ENCODE measurements at places on chromosomes 5 and 9. TPM values are rescaled to one million over a fixed set of nuclear protein-coding genes. Genes with fewer than 3 reads are reported as not detected.

The LHFPL2 gene
- 7.2 TPM for total RNA-seq

The PCDHB7 gene
- 0.09 TPM for total RNA-seq

The BRD3OS gene
- total RNA-seq = 3.2 TPM

The PDE6A gene
- total RNA-seq = not detected

The C7 gene
- 25.5 TPM for total RNA-seq

The PTGES gene
- not detected for total RNA-seq

The IL3 gene
- total RNA-seq = not detected

The FSD1L gene
- total RNA-seq = 3.6 TPM

The IGIP gene
- total RNA-seq = 4.1 TPM

The KCNN2 gene
- total RNA-seq = 4.6 TPM

- DNase-seq = peak; percentile 49
These were observed 1.7 kb downstream of the TLE1 start for GRCh38 chr9:81687521-81688261.

GRCh38 chr5:129672006-129672405, 75.9 kb upstream of the MINAR2 start:
- DNase-seq = no peak

- no peak for DNase-seq
These were observed 87.2 kb downstream of the ATPSCKMT start for GRCh38 chr5:10162468-10162867.

DNA sequence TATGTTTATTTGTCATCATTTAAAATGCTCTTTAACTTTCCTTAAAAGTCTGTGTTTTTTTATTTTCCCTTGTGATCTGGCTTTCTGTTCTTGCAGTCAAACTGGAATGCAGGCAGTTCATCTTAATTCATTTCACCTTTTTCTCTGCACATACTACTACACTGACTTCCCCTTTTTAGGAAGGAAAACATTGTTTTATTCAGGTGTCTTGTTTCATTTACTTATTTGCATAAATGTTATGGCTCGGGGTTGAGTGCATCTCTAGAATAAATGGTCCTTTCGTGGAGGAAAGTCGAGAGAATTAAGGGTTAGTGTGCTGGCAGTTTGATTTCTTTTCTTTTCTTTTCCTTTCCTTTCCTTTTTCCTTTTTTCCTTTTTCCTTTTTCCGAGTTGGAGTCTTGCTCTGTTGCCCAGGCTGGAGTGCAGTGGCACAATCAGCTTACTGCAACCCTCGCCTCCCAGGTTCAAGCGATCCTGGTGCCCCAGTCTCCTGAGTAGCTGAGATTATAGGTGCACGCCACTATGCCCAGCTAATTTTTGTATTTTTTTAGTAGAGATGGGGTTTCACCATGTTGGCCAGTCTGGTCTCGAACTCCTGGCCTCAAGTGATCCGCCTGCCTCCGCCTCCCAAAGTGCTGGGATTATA, 76.0 kb upstream of the LRRC70 start:
- no peak for DNase-seq

DNA sequence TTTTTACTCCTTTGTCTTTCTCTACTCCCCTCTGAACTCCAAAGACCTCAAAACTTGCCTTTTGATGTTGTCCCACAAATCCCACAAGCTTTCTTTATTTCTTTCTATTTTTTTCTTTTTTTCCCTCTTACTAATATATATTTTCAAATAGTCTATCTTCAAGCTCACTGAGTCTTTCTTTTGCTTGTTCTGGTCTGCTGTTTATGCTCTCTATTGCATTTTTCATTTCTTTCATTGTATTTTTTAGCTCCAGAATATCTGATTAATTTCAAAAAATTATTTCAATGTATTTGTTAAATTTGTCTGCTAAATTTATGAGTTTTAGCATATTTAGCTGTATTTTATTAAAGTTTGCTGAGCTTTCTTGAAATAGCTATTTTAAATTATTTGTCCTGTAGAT, 223.3 kb upstream of the IRX1 start:
- DNase-seq = no peak

GRCh38 chr5:177440211-177440989, 6.2 kb upstream of the PRR7 start:
- no peak for DNase-seq

DNA sequence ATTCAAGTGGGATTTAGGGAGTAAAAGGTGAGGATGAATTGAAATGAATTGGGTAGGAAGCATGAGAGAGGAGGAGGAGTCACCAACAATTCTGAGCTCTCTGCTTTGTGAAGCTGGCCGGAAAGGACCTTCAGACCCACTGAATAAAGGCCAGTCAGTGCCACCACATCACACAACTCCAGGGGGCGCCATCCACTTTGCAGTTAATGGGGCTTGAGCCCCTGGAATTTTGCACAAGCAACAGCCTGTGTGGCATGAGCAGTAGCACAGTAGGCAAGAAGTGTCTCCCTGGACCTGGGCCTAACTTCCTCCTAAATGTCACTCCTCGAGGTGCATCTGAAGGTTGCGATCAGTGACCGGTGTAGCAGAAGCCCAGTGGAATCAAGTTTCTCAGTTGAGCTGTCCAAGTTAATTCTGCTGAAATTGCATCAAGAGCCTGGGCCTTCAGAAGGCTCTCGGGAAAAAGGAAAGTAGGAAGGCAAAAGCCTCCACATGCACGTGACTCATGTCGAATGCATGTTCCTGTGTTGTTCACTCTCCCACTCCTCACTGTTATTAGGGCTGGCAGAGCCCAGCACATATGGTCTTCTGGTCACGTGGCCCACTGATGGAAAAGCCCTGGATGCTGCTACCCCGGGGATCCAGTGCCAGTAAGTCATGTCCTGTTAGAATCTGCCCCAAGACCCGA, 27.8 kb upstream of the GLIS3 start:
- DNase-seq = no peak

DNA sequence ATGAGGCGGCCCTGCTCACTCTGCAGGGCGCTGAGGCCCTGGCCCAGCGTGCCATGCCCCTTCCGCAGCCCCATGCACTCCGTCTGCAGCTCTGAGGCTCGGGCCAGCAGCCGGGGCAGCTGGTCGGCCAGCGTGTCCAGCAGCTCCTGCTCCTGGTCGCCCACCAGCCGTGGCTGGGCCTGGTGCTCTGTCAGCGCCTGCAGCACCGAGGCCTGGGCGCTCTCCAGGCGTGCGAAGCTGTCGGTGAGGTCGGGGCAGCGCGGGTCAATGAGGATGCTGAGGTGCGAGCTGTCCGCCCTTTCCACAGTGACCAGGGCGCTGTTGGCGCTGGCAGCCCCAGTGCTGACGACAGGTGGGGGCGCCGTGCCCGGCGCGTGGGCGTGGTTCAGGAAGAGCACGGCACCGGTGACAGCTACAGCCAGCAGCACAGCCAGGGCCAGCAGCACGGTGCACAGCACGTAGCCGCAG, 9.4 kb downstream of the FIBCD1 start:
- no peak for DNase-seq

DNA sequence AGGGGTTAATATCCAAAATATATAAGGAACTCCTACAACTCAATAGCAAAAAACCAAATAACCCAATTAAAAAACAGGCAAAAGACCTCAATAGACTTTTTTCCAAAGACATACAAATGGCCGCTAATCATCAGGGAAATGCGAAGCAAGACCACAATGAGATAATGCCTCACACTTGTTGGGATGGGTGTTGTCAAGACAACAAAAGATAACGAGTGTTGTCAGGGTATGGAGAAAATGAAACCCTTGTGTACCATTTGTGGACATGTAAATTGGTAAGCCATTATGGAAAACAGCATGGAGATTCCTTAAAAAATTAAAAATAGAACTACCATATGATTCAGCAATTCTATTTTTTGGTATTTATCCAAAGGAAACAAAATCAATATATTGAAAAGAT, 620.2 kb downstream of the ACTL7B start:
- DNase-seq = no peak

DNA sequence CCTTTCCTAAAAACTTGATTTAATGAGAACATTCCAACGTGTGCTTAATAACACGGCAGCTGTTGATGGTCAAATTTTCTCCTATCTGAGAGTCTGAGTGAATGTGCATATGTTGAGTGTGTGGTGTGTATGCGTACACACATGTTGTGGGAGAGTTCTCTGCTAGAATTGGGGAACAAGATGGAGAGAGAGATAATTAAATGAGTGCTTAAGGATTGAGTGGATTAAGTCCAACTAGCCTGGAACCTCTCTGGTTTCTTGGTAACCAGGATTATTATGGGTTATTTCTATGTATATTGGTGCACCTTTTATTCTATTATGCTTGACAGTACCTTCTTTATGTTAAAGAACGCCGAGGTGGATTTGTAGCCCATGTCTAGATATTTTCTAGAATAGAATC, 36.4 kb upstream of the TNFAIP8 start:
- no peak for DNase-seq

- DNase-seq = no peak
These were observed 18.8 kb downstream of the NUP214 start for GRCh38 chr9:131144201-131144600.

DNA sequence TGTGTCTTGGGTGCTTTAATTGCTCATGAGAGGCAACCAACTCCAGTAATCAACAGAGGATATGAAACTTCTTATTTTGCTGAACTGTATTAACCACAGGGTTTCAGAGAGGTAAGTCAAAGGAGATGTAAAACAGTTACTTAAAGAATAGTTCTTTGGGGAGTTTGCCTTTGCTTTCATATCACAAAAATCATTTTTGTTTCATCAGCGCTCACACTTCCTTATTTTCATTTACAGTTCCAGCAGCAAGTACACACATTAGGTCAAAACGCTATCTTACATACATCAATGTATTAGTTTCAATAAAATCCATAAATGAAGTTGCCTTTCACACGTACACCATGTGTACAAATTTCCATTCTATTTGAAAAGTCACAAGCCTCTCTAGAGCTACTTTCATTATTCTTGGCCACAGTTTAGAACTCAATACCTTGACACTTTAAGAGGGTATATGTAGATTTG, 50.1 kb downstream of the ST8SIA4 start:
- no peak for DNase-seq

DNA sequence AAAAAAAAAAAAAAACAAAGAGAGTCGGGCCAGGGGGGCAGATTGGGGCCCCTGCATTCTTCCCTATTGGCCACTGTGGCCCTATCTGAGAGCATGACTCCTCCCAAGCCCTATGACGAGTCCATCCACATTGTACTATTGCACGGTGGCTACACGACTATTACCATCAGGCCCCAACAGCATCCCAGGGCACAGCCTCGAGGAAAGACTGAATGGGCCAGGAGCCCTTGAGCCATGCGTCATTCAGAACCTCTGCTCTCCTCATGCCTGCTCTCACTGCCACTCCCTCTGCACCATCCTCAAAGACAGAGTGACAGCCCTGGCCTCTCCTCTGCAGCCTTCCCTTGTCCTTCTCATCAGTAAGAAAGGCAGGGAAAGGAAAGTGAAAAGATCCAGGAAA, 20.2 kb upstream of the ORM1 start:
- no peak for DNase-seq

GRCh38 chr9:71249729-71250317, 128.4 kb upstream of the TRPM3 start:
- DNase-seq = no peak

DNA sequence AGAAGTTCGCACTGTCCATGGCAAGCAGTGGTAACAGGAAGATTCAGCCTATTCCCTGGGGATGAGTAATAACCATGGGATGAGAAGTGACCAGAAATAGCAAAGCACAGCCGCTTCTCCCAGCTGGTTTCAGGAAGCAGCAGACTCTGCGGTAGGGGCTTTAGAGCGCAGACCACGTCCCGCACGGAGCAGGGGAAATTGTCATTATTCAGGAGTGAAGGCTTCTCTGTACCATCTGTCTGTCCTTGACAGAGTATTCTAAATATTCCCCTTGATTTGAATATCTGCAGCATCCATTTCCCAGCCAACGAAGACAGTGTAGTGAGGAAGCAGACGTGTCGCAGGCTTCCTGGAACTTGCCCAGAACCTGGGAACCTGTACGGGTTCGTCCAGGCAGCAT, 159.6 kb downstream of the NXNL2 start:
- DNase-seq = no peak

DNA sequence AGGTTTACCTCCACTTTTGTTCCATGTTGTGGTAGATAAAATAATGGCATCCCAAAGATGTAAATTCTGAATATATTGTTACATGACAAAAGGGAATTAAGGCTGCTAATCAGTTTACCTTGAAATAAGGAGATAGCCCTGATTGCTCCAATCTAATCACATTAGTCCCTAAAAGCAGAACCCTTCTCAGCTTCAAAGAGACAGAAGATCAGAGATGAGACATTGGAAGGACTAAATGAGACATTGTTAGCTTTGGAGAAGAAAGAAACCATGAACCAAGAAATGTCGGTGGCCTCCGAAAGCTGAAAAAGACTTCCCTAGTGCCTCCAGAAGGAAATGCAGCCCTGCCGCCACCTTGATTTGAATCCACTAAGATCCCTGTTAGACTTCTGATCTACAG, 82.8 kb upstream of the PARP8 start:
- DNase-seq = no peak

DNA sequence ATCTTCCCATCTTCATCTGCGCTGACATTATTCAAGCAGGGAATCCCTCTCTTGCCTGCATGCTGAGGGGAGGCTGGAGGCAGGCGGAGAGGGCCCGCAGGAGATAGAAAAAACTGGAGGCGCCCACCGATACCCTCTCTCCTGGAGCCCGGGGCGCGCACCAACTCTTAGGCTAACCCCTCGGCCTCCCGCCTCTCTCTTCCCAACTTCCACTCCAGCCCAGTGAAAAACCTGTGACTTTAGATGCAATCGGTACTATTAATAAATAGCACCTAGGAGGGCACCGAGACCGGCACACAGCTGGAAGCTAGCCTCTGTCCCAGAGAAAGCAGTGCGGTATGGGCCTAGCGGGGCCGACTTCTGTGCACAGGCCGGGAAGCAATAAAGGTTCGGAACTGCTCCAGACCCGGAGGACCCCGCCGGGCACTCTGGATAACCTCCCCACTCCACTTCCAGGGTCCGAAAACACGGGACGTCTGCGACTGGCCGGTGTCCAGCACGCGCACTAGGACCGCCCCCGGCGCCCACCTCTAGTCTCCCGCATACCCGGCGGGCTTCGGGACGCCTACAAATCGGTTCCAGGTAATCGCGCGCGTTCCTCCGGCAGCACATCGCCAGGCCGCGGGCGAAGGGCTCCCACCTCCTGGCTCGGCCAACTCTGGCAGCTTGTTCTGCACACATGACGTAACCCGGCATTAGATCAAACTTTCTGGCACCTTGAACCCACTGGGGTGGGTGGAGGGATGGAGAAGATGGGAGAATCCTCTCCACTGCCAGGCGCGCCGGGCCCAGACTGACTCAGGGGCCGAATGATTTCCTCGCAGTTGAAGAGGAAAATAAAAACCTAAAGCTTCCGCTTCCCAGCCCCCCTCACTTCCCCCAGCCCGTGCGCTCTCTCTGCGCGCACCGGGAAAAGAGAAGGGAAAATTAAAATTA, 1.4 kb downstream of the EFNA5 start:
- no peak for DNase-seq

DNA sequence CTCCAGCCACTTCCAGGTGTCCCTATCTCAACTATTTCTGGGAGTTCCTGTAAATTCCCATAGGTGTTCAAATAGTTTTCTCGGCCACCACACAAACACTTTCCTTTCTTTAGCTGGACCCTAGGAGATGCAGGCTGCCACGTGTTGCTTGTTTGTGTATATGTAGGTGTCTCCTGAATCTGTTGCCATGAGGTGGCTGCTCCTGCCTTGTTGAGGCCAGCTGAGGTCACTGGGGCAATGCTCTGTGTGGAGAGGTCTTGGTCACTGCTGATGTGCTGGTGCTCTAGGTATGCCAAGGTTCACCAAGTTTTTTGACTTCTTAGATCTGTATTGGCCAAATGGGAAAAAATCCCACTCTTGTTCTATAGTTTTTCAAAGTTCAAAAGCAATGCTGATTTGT, 132.5 kb upstream of the CHD1 start:
- no peak for DNase-seq

GRCh38 chr9:130276955-130277354, 11.4 kb downstream of the HMCN2 start:
- no peak for DNase-seq

- DNase-seq = no peak
These were observed 254.2 kb upstream of the GRIA1 start for GRCh38 chr5:153236319-153236718.

Data from liver (tissue), 10 donors.